ENCODE measurements at places on chromosomes 12 and 14.

DNA sequence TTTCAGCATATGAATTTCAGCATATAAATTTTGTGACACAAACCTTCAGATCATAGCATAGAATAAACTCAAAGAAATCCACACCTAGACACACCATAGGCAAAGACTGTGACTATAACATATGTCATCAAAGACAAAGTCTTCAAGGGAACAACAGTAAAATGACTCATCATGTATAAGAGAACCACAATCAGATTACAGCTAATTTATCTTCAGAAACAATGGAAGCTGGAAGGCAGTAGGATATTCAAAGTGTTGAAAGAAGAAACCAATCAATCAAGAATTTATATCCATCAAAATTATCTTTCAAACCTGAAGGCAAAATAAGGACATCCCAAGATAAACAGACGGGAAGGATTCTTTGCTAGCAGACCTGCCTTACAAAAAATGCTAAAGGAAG lies 29.0 kb downstream of the DLK1 start:
- DNase-seq = no peak

DNA sequence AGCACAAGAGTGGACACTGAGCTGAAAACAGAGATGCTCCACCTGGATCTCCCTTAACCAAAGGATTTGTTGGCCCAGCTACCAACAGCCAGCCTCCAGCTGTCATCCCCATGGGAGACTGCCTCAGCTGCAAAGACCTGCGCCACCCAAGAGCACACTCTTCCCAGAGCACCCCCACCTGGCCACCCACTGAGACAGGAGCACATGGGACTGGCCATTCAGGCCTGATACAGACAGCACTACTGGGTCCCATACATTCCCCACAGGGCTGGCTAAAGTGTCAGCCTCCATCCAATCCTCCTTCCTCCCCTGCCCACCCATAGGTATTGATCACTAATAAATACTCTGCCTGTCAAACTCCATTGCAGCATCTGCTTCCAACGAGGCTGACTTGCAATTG lies 241.5 kb downstream of the BCL11B start:
- no peak for DNase-seq

DNA sequence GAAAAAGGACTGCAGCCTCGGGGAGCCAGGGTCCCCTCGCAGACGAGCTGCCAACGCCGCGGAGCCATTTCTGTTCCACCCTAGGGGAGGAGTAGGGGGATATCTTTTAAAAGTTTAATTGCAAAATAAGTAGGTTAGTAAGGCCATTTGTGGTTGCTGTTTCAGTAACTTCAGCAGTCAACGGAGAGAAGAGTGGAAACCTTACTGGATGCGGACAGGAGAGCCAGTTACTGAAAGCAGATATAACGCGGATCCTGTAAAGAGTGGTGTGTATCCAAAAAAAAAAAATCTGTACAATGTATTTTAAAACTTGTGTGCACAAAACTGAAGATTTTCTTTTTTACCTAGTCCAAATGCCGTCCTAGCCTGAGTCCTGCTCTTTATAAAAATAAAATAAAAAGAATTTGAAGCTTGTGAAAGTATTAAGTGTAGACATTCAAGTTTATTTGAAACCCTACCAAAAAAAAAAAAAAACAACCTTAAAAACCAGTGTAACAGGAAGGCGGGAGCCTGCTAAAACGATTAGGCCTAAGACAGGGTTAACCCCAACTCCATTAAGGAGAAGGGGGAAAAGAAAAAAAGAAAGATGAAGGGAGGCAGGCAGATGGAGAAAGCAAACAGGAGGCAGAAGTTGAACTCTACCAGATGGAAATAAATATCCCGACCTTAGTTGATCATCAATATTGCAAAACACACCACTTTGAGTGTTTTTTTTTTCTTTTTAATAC lies 1.0 kb upstream of the BTG1 start:
- no peak for DNase-seq

- DNase-seq = no peak
Observed at GRCh38 chr12:5396541-5396940, 35.4 kb upstream of the NTF3 start.

DNA sequence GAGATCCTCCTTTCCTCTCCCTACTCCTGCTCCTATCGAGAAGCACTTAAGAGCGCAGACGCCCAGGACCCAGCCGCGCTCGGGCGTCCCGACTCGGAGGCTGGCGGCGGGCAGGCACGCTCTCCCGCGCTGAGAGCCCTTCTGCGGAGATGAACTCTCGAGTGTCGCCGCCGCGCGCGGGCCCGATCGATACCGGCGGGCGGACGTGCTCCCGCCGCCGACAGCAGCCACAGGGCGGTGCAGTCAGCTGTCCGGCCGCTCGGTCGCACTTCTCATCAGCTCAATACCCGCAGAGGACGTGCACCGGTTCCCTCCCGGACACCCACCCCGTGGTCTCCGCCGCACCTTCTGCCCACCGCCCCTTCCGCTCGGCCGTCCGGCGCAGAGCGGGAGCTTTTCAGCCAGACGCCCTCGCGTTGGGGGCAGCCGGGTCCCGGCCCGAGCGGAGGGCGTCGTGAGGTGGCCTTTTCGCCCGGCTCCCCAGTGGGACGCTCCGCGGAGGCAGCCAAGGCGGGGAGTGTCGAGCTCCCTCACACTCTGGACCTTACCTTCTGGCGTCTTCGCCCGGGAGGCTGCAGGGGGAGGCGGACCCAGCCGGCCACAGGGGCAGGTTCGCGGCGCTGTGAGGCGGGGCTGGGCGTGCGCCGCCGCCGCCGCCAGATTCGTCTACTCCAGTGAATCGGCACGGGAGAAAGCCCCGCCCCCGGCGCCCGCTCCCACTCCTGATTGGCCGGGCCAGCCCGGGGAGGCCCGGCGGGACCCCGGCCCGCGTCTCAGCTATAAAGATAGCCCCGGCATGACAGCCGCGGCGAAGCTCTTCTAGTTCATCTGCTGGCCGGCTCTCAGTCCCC lies at the start of gene INSM2:
INSM2 (plus strand) TSS at position 808 of the 851 bp plus-strand sequence. CDS start 89 bp downstream, outside the sequence.
- peak; percentile 43 for DNase-seq

DNA sequence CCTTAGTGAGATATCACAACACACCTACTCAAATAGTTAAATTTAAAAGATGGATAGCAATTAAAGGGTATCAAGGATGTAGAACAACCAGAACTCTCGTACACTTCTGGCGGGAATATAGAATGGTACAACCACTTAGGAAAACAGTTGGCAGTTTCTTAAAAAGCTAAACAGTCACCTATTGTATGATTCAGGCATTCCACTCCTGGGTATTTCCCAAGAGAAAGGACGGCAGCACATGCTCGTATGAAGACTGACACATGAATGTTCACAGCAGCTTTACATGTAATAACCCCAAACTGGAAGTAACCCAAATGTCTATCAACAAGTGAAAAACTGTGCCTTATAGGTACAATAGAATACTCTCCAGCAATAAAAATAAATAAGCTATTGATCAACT lies 465.2 kb downstream of the VRK1 start:
- DNase-seq = no peak

DNA sequence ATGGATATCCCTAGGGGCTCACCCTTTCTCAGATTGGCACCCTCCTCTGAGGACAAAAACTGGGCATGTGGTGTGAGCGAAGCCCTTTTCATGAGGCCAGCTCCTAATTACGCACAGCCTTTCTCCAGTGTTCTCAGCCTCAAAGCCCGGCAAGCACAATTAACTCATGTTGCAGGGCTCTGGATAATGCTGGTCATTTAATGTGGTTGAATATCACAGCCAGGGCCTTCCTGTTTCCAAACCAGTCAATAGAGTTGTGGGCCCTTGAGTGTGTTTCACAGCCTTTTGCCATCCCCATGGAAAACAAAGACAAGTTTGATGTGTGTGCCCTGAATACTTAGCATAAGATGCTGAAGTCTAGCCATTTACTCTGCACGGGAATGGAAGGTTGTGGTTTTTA lies 114.2 kb upstream of the ARHGAP5 start:
- no peak for DNase-seq

DNA sequence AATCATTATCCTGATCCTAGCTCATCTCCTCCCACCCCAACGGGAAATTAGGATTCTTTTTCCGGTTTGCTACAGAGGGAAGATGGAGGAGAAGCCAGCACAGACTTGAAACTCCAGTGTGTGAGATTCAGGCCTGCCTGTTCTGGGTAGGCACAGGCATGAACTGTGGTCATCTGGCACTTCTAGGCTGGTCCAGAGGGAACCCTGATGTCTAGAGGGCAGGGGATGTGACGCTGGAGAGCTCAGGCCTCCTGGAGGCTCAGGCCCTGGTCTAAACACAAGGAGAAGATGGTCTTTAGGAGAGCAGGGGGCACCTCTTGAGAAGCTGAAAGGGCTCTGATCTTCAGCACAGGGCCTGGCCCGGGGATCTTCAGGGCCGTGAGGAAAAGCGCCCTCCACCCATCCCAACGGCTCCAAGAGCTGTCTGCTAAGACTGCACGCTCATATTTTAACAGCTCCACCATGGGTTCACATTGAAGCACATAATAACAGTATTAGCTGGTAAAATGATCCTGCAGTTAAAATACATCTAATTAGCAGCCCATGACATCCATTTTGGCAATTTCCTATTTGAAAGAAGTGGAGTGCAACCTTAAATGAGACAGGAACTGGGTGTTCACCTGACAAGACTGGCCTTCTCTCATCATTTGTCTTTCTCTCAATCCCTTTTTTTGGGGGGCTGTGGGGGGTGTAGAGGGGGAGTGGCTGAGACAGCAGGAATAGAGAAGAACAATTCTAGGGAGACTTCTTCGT lies 35.4 kb downstream of the BCL11B start:
- no peak for DNase-seq

DNA sequence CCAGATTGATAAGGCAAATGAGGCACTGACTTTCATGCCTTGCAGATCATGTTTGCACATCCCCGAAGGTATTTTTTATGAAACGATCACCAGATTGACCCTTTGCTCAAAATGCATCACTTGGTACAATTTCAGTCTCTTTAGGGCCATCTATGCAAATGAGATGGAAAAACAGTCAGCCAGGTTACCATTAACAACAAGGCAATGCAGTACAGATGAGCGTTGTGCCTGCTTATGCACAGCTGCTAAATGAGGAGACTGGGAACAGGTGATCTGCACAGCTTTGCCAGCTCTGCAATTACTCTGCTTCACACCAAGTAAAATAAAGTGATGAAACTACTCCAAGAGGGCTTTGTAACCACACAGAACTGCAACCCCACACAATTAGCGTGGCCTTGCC lies 26.1 kb upstream of the PLEKHG7 start:
- DNase-seq = no peak

GRCh38 chr12:114703060-114703493 lies 19.1 kb upstream of the TBX3 start:
- DNase-seq = no peak

GRCh38 chr12:105175397-105175990 lies 60.5 kb downstream of the APPL2 start:
- DNase-seq = no peak
